Fibroblast of villous mesenchyme (primary cell): ENCODE measurements at places on chromosomes 2 and 18. TPM values are rescaled to one million over a fixed set of nuclear protein-coding genes. Genes with fewer than 3 reads are reported as not detected.

Gene ANKRD30BL
- total RNA-seq, result not detected in 2 replicates

- no peak for DNase-seq
These were observed 582.2 kb upstream of the DDX18 start for GRCh38 chr2:117232305-117232704.

DNA sequence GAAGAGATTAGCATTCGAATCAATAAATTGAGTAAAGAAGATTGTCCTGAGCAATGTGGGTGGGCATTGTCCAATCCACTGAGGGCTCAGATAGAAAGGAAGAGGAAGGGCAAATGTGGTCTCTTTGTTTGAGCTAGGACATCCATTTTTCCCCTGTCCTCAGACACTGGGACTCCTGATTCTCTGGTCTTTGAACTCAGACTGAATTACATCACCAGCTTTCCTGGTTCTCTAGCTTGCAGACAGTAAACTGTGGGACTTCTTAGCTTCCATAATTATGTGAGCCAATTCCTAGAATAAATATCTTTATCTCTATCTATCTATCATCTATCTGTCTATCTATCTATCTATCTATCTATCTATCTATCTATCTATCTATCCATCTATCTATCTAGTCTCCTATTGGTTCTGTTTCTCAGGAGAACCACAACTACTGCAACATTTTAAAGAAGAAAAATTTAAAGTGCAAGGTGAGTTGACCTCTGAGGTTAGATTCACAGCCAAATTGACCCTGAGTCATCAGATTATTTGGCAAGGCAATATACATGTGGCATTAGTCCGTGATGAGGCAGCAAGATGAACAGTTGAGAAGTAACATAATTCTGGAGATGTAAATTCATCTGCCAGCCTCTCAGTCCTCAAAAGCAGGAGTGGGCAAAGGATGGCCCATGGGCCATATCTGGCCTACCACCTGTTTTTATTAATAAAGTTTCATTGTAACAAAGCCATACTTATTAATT lies 191.4 kb downstream of the PDE11A start:
- DNase-seq, result no peak

GRCh38 chr2:46410273-46411244 lies 68.8 kb upstream of the TMEM247 start:
- DNase-seq, result no peak

- no peak for DNase-seq
These were observed 80.7 kb downstream of the PDCL3 start for GRCh38 chr2:100643467-100643866.

Gene POTEI
- under 0.01 TPM in 1 of 2 replicates, not detected in the other for total RNA-seq

Gene ACADL
- total RNA-seq, result not detected in 2 replicates

DNA sequence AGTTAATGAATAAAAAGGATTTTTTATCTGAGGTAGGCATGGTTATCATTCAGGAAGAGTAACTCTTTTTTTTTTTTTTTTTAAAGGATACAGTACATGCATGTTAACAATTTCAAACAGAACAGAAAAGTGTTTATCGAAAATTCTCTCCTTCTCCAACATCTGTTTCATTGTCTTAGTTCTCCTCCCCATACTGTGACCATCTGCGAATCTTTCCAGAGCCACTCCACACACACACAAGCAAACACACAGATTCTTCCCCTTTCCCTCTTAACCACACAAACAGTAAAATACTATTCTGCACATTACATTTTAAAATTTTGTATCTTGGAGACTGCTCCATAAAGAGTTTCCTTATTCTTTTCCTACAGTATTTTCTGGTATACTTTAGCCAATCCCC lies 38.0 kb downstream of the NPC1 start:
- no peak for DNase-seq

- DNase-seq, result no peak
These were observed 45.8 kb downstream of the GALNT13 start for GRCh38 chr2:153917570-153917969.

Gene GPR39
- total RNA-seq, result 3.2 and 5.6 TPM in 2 replicates

Gene EEF1B2
- total RNA-seq, result 438 and 477 TPM in 2 replicates

Gene COLEC12
- 3.9 and 7.4 TPM in 2 replicates for total RNA-seq

Gene FAM110C
- not detected in 2 replicates for total RNA-seq

Gene MBD2
- total RNA-seq, result 24.5 and 35.8 TPM in 2 replicates

- DNase-seq, result peak; percentile 62
These were observed 55.8 kb downstream of the ID2 start for GRCh38 chr2:8737571-8738175.

Gene NT5C1B
- total RNA-seq, result not detected in 2 replicates

DNA sequence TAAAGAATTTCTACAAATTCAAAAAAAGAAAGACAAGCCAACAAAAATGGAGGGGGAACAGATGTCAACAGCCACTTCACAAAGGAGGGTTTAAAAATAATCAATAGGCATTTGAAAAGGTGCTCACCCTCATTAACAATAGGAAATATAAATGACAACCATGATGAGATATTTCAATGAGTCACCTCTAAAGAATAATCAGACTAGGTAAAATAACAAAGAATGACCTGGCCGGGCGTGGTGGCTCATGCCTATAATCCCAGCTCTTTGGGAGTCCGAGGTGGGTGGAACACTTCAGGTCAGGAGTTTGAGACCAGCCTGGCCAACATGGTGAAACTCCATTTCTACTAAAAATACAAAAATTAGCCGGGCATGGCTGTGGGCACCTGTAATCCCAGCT lies 133.6 kb downstream of the KCNE4 start:
- DNase-seq, result no peak

Gene PAX8
- total RNA-seq, result 1.3 and 1.9 TPM in 2 replicates

Gene CHRND
- total RNA-seq, result not detected in 2 replicates

DNA sequence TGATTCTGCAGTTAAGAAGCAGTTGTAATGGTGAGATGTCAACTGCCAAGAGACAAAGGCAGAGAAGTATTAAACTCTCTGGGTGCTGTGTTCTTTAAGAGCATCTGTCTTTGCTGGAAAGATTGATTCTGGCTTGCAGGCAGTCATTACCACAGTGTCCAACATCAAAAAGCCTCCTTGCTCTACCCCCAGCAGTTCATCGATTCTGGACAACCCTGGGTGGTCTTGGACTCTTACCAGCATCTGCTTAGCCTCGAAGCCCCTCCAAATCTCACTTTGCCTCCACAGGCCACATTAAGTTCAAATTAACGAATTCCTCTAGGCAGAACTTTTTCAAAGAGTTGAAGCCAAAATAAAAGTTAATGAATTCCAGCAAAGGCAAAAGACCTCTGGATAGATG lies 1061.4 kb downstream of the TSN start:
- DNase-seq, result no peak

Gene CD8B
- not detected in 2 replicates for total RNA-seq

Gene ALS2
- total RNA-seq, result 27.4 and 44.0 TPM in 2 replicates

DNA sequence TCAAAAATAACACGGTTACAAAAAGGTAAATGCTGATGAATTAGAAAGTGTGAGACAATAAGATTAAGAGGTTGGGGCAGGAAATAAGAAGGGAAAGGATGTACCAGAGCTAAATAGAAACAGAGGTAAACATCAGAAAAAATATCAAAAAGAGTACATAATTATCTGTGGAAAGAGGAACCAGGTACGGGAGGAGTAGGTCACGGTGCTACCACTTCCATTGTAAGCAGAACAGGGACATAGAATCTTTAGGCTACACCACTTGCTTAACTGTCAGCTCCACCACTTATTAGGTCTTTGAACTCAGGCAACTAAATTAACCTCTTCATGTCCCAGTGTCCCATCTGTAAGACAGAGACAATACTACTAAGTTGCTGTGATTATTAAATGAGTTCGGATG lies 350.3 kb downstream of the LRATD1 start:
- no peak for DNase-seq

Gene HOXD8
- 11.9 and 15.5 TPM in 2 replicates for total RNA-seq

Gene TMEM178A
- 0.43 and 1.3 TPM in 2 replicates for total RNA-seq

Gene STARD6
- total RNA-seq, result 0.43 TPM in 1 of 2 replicates, not detected in the other

Gene SKA1
- 9.0 and 13.4 TPM in 2 replicates for total RNA-seq

DNA sequence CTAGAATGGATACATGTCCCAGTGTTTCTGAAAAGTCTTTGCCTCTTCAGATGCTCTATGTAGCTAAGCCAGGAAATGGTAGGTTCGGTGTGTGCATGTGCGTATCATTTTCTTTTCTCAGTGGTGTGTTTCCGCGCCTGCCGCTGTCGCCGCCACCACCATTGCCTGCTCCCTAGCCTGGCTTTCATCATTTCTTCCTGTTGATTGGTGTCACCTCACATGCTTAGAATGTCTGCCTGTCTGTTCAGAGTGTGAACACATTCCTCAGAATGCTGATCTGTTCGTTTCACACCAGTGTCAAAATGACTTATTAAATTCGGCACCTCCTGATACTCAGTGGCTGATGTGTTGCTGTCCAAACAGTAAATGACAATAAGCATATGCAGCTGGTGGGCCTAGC lies 255.2 kb upstream of the SPRED2 start:
- no peak for DNase-seq

DNA sequence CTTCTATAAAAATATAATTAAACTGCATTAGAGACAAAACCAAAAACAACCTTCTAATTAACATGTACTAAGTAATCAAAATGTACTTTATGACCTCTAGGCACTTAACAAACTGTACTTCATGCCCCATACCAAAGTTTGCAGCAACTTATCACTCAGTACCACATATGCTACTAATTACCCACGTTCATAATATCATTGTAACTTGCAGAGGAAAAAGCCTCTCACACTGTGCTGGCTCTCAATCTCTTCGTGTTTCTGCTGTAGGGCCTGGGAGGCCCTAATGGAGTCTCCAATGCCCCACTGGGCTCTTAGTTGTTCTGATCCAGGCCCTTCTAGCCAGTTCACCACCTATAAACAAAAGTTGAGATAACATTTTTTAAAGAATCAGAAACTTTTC lies 82.1 kb upstream of the CCDC141 start:
- DNase-seq, result no peak

Gene SLC9A4
- under 0.01 TPM in 1 of 2 replicates, not detected in the other for total RNA-seq

Gene THAP4
- 35.4 and 36.7 TPM in 2 replicates for total RNA-seq

Gene TBR1
- under 0.01 TPM in 1 of 2 replicates, not detected in the other for total RNA-seq

- DNase-seq, result no peak
These were observed 5.5 kb downstream of the MSGN1 start for GRCh38 chr2:17821535-17822444.

DNA sequence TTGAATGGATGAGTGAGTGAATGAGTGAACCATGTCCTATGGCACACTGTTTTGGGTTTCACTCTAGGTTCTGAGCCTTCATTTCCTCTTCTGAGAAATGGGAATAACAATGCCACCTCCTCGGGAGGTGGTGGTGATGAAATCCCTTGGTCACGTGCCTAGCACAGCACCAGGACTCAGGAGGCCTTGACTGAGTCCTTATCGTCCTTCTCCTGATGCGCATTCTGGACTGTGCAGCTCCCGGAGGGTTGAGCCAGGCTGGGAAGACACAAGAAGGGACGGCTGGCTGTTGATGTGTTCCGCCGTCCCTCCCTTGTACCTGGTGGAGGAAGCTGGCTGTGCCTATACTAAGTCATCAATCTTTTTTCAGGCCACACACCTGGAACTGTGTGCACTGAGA lies 437.3 kb downstream of the ZNF521 start:
- no peak for DNase-seq

Gene MFSD6
- total RNA-seq, result 7.1 and 14.7 TPM in 2 replicates

GRCh38 chr2:122340246-122340645 lies 584.8 kb downstream of the TSN start:
- DNase-seq, result no peak

Gene GNLY
- not detected in 2 replicates for total RNA-seq

- DNase-seq, result no peak
These were observed 67.7 kb downstream of the PDCL3 start for GRCh38 chr2:100630473-100630977.

DNA sequence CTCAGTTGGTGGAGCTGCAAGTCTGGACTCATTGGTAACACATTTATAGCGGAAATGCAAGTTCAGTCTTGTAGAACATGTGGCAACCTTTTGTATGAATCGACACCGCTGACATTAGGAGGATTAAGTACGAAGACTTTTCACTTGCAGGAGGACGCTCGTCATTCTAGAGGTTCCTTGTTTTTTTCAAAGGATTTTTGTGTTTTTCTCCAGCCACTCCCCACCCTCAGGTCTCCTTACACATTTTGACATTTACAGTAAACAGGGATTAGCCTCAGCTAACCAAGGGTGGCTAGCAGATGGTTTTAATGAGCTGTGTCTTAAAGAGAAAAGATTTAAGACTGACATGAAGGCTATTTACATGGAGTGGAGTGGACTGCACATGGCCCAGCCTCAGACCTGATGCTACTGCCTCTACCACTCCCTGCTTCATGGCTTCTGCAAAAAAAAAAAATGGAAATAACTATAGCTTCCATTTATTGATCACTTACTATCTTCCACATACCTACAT lies 173.8 kb downstream of the TRIB2 start:
- DNase-seq, result peak; percentile 93
